H4 (cell line): ENCODE measurements at places on chromosomes 3 and 15. TPM values are rescaled to one million over a fixed set of nuclear protein-coding genes. Genes with fewer than 3 reads are reported as not detected.

The PLOD2 gene
- 130 and 189 TPM in 2 replicates for total RNA-seq

GRCh38 chr3:140816372-140817195 is 125.1 kb upstream of the SLC25A36 start:
- no peak for DNase-seq

DNA sequence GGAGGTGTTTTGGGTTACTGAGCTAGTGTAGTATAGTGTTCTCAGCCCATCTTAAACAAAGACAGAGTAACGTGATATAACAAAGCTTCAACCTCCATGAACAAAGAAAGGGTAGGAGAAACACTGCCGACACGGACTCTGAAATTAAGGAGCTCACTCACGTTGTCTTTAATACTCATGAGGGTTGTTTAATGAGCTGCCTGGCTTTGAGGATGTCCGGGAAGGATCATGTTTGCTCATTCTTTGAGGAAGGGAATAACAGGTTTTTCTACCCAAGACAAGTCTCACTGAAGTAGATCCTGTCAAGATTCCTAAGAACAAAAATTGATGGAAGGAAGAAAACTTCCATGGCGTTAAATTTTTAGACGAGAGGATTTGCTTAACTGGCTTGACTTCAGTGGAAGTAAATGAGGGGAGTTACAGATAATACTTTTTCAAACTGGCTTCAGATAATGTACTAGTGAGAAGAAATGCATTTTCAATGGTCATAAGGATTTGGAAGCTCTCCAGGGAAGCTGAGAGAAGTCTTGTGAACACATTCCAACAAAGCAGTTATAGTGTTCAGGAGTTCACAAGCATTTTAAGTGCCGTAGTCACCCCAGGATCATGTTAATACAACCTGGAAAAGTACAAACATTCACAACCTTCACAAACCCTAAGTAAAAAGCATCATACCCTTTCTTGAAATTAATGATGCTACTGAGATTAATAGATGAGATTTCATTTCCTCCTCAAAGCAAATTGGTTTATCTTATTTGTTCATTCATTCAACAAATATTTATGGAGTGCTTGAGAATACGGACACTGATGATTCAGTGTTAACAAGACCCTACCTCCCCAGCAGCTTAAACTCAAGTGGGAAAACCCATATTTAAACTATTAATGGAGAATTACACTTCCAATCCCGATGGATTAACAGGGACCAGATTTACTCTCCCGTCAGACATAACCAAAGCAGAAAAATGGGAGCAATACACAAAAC is 101.5 kb downstream of the SHQ1 start:
- no peak for DNase-seq

- DNase-seq, result no peak
Observed at GRCh38 chr15:99970891-99971430, 237.7 kb upstream of the LYSMD4 start.

The CP gene
- total RNA-seq, result 2.6 and 3.4 TPM in 2 replicates
